ENCODE measurements at places on chromosomes 5 and 9.
A peak's percentile ranks its signal among the peaks of the same experiment; 100 is the strongest.

DNA sequence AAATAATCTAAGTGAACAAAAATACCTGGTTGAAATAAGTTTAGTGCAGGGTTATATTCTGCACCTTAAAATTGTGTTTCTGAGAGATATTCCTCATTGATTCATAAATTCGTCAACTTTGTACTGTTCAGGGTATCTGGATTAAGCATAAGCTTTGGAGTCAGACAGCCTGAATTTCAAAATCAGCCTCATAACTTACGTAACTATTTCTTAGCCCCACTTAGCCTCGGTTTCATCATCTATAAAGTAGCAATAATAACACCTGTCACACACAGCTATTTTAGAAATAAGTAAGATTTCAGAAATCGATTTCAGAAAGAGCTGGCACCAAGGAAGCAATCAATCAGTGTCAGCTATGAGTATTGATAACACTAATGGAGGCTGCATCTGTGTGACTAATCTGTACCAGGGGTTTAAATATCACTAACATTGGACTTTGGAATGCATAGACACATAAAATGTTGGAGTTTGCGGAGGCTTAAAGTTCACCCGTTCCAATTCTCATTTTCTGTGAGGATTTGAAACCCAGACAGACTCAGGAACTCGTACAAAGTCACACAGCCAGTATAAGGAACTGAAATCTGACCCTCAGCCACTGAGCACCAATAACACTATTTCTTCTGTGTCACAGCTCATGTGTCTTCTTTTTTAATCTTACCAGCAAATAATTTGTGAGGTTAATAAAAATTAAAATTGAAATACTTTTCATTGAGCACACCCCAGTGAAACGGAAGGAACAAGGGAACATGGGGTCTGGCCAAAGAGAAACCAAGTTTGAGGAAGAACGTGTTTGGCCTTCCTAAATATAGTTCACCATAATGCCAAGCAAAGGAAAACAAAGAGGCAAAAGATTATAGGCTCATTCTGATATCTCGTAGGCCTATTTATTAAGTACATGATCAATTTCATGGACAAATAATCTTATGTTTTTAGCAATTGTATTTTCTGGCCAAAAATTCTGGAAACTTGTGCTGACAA, 194.4 kb upstream of the PTGER4 start:
- no peak for DNase-seq

GRCh38 chr9:7570107-7570720, 229.4 kb downstream of the DMAC1 start:
- peak; percentile 46 for DNase-seq

- DNase-seq = no peak
Measured at GRCh38 chr5:164561933-164562872, 1056.8 kb downstream of the MAT2B start.

DNA sequence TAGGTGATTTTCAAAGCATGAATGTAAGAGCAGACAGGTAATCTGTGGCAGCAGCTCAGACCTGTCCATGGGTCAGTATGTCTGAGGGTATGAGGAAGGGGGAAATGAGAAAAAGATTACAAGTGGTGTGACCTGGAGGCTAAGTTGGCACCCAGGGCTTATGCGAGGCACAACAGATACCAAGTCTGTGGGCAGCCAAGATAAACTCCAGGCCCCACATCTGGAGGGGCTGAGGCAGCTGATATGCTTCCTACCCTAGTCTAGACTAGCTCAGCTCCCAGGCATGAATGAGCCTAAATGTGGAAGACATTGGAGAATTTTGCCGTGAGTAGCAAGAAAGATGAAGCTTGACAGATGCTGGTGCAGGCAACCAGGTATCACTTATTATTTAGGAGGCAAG, 151.7 kb downstream of the PIK3R1 start:
- no peak for DNase-seq

DNA sequence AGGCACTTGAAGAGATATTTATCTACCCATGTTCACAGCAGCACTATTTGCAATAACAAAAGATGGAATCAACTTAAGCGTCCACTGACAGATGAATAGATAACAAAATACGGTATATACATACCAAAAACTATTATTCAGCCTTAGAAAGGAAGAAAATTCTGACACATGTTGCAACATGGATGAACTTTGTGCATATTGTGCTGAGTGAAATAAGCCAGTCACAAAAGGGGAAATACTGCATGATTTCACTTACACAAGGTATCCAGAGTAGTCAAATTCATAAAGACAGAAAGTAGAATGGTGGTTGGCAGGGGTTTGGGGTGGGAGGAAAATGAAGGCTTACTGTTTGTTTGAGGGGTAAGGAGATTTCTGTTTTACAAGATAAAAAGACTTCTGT, 66.0 kb downstream of the FBN2 start:
- DNase-seq = no peak

DNA sequence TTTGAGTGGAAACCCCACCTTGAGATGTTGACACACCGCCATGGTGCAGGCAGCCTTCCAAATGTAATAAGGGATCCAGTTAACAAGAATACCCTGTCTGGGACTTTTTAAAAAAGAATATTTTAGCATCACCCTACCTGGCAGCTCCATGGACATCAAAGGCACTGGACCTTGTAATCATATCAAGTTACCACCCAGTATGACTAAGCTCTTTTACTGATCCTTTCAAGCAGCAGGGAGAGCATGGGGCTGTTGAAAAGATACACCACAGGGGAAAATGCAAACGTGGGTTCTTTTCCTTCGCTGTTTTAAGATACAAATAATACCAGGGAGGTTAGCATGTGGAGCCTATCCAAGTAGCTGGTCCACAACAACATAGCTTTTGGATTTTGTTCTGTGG, 211.2 kb downstream of the SAXO1 start:
- no peak for DNase-seq

DNA sequence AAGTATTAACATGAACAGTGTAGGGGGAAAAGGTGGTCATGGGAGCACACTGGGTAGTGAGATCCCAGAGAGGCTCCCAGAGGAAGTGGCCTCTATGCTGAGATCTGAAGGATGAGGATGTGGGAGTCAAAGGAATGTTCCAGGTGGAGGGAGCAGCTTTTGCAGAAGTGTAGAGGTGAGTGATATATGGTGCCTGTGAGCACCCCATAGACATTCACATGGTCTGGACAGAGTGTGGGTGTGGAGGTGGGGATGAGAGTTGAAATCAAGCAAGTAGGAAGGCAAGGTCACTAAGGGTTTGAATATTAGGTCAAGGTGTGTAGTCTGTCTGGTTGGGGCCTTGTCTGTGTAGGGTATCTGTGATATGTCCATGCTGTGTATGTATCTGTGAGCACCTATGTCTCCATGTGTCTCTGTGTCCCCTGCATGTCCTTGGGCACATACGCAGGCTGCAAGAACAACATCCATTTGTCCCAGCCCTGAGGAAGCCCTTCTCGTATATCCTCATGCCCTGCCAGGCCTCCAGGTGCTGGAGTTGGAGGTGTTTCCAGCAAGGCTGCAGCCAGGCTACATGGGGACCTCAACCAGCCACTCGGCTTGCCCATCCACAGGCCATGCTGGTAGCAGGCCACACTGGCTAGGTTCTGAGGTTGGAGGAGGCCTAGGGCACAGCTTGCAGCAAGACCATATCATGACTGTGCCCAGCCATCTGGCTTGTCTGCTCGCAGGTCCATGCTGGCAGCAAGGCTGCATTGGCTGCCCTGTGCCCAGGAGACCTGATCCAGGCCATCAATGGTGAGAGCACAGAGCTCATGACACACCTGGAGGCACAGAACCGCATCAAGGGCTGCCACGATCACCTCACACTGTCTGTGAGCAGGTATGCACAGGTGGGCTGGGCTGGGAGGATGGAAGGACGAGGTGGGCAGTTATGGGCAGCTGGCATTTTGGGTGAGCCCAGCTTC, 4.7 kb downstream of the PDLIM4 start:
- DNase-seq = no peak

- no peak for DNase-seq
Measured at GRCh38 chr9:120616966-120617935, 37.3 kb upstream of the CDK5RAP2 start.

- no peak for DNase-seq
Measured at GRCh38 chr5:606061-606460, 6.1 kb upstream of the CEP72 start.

GRCh38 chr9:129751841-129752801, 721 bp downstream of the PTGES start:
- no peak for DNase-seq

GRCh38 chr5:109350537-109351270, 59.1 kb downstream of the PJA2 start:
- no peak for DNase-seq

DNA sequence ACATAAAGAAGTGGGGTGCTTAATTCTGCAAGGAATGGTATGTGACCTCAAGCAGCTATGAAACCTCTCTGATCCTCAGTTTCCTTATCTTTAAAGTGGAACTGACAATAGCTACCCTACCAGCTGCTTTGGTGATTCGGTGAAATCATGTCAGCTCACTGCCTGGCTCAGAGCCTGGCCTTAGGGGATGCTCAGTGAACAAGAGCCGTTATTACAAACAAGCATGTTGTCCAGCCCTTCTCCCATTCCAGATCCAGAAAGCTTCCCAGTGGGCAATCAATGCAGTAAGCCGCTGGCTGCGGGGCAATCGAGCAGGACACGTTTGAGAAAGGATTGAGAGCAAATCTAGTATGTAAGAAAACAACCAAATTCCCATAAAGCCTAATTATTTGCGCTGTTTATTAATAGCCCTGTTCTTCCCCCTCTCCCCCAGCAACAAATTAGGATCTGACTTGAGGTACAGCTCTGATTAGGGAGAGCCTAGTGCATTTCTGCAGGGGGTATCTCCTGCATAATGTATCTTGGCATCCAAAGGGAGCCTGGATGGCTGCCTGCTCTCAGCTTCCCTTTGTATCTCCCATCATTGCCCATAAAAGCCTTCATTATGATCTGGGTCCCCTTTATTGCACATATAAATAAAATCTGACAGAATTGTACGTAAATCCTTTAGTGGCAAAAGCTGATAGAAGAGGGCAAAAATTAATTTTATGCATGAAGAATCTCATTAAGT, 371.4 kb downstream of the TMEM232 start:
- DNase-seq = no peak

DNA sequence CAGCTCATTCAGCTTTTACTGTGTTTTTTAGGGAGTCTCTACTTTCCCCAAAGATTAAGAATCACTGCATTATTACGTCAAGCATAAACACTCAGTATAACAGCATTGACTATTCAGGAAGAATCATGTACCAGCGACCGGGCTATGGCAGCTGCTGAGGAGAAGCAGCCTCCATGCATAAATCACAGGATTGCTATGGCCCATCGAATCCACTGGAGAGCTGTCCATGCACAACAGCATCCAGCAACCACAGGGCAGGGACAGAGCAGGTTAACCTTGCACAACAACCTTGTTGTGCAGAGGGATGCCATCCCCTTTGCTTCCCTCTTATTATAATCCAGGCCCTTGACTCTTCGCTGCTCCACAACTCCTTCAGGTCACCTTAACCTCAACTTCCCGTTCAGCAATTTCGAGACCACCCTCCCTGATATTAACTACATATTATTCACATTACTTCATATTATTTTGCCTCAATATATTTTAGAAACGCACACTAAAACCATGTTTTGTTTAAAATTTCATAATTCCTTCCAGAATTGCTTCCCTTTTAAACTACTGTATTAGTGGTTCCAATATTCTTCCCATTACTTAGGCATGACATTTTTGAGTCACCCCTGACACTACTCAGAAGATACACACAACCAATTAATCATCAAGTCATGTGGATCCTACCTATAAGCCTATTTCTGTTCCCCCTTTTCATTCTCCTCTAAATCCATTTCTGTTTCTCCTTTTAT, 991 bp downstream of the IARS1 start:
- DNase-seq = no peak

GRCh38 chr9:131543141-131543540, 2.2 kb upstream of the PRRT1B start:
- DNase-seq = no peak

GRCh38 chr5:1219098-1219767, 5.9 kb upstream of the SLC6A18 start:
- no peak for DNase-seq

GRCh38 chr5:119291056-119291455, 64.8 kb upstream of the TNFAIP8 start:
- no peak for DNase-seq

GRCh38 chr9:83569326-83569725, 31.1 kb upstream of the FRMD3 start:
- DNase-seq = no peak

- DNase-seq = no peak
Measured at GRCh38 chr5:43573058-43573457, 16.2 kb upstream of the PAIP1 start.

- DNase-seq = no peak
Measured at GRCh38 chr5:57450991-57451876, 31.4 kb downstream of the ACTBL2 start.

- DNase-seq = no peak
Measured at GRCh38 chr5:79871364-79872120, 119.5 kb downstream of the MTX3 start.

DNA sequence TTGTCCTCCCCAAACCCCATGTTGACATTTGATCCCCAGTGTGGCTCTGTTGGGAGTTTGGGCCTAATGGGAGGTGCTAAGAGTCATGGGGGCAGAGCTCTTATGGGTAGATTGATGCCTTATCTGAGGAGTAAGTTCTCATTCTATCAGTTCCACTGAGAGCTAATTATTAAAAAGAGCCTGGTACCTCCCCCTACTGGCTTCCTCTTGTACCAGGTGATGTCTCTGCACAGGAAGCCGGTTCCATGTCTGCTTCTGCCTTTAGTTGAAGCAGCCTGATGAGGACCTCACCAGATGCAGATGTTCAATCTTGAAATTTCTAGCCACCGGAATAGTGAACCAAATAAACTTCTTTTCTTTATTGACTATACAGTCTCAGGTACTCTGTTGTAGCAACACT, 10.8 kb downstream of the GABRB2 start:
- DNase-seq = no peak

DNA sequence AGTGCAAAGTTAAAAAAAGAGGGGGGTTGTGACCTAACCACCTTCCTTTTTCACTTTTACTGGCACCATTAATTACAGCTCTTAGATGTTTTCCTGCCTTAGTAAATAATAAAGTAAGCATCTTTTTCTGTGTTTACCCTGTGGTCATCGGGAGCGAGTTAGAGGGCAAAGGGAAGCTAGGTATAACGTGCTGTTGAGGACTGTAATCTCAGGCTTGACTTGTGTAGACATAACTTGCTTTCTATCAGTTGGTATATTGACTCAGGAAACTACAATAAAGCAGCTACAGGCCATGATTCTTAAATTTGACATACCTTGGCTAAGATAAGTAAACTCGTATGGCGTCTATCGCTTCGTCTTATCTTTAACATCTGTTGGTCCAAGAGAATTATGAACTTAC, 509.8 kb upstream of the CHD1 start:
- no peak for DNase-seq

DNA sequence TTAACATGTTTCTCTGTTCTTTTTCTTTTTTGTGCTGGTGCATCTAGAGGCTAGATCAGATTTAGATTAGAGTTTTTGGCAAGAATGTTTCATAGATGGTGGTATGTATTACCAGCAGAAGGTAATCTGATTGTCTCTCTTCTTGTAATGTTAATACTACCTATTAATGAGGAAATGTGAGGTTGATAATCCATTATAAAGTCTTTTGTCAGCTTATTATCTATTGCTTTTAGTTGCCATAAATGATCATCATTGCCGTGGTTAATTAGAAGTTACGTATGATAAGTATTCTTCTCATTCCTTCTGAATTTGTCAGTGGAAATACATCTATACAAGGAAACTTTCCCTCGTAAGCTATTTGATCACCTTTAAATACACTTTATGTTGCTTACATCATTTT, 135.0 kb downstream of the PAM start:
- DNase-seq = no peak

Measured in activated naive CD8-positive, alpha-beta T cell treated with anti-CD3 and anti-CD28 coated beads for 36 hours (primary cell).